RCC 7860 (cell line): ENCODE measurements at places on chromosomes 6 and 20.

GRCh38 chr6:92354270-92354829, 1065.0 kb downstream of the EPHA7 start:
- no peak for DNase-seq

DNA sequence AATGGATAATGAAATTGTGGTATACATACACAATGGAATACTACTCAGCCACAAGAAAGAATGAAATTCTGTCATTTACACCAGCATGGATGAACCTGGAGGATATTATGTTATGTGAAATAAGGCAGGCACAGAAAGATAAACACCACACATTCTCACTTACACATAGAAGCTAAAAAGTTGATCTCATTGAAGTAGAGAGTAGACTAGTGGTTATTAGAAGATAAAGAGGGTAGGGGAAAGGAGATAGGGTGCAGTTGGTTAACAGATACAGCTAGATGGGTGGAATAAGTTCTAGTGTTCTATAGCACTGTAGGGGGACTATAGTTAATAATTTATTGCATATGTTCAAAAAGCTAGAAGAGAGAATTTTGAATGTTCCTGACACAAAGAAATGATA, 25.5 kb upstream of the LTV1 start:
- no peak for DNase-seq

DNA sequence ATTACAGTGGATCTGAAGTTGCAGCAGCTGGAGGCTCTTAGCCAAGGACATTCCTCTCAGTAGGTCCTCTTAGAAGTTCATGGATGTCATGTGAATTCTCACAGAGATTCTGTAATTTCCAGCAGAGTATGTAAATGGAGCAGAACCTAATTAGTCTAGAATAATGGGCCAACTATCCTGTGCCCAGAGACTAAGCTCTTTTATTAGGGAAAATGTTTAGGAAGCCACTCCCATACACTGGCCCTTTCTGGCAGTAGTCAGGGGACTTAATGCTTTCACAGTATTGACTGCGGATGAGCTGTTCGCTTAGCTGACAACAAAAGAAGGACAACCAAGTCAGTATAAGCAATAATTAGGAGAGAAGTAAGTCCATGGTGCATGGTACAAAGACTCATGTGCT, 43.8 kb upstream of the KIF16B start:
- no peak for DNase-seq

- DNase-seq: no peak
Measured at GRCh38 chr20:2002365-2002764, 8.5 kb upstream of the PDYN start.

DNA sequence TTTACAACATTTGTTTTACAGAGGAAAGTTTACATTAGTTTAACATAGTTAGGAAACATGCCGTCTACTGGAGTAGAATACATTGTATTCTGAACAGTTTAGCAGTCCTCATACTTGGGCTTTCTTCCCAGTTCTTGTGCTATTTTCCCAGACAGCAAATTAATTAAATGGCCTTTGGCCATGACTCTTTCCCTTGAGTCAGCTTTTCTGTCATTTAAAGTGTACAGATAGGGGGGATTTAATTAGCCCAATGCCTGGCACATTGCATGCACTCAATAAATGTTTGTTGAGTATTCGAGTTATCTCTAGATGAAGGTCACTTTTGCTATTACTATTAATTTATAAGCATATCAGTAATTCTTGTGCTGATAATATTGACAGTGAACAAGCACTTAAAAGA, 1.6 kb downstream of the TMEM244 start:
- DNase-seq: no peak

DNA sequence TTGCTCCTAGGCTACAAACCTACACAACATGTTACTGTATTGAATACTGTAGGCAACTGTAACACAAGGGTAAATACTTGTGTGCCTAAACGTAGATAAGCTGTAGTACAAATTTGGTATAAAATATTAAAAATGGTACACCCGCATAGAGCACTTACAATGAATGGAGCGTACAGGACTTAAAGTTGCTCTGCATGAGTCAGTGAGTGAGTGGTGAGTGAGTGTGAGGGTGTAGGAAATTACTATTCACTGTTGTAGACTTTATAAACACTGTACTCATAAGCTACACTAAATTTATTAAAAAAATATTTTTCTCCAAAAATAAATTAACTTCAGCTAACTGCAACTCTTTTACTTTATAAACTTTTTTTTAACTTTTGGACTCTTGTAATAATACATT, 391.6 kb downstream of the ADGRB3 start:
- DNase-seq: peak; percentile 14

- no peak for DNase-seq
Measured at GRCh38 chr6:3364391-3364790, 92.5 kb downstream of the SLC22A23 start.

GRCh38 chr20:40050596-40050995, 638.4 kb downstream of the MAFB start:
- no peak for DNase-seq

DNA sequence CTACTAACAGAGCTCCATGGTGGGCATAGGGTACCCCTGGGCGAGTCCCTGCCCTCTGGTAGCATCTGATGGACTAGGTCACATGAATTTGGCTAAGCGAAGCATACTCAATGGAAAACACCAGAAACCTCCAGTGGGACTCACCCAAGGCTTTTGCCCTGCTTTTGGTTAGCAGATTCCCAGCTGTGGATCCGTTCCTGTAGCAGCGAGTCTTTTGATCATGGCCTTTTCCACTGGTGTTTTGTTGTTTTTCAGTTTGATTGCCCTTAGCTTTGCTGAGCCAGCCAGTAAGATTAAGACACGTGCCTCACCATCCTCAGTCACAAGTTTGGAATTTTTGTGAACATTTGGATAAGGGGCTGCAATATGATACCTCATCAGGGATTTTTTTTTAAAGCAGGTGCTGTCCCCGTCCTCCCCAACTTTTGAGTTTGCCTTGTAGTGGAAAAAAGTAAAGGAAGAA, 8.0 kb downstream of the TNFAIP3 start:
- no peak for DNase-seq

- DNase-seq: peak; percentile 53
Measured at GRCh38 chr20:59013959-59014608, 5.1 kb upstream of the TUBB1 start.

DNA sequence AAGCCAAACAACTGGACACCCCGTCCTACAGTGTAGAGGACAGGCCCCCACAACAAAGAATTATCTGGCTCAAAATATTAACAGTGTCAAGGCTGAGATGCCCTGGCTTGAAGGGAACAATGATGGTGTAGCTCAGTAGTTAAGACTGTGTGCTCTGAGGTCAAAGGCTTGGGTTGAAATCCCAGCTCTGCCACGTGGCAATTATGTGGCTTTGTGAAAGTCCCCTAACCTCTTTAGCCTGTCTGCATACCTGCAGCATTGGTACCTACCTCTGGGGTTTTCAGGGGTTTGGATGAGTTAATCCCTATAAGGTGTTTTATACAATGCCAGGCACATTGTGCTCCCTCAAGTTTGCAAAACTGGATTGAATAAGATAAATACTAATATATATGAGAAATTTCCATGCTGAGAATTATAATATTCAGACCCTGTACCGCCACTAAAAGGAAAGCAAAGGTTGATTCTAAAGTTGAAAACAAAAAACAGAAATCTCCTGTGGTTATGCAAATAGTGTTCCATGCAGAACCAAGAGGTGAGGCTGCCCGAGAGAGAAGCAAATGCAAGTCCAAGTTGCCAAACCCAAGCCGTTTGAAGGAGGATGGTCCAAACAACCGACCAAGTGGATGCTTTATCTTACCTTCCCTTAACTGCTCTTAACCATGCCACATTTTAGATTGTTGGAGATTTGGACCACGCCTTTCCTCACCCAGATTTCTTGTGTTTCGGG, 199.8 kb downstream of the NFATC2 start:
- DNase-seq: no peak

- no peak for DNase-seq
Measured at GRCh38 chr6:3371222-3371949, 85.5 kb downstream of the SLC22A23 start.

DNA sequence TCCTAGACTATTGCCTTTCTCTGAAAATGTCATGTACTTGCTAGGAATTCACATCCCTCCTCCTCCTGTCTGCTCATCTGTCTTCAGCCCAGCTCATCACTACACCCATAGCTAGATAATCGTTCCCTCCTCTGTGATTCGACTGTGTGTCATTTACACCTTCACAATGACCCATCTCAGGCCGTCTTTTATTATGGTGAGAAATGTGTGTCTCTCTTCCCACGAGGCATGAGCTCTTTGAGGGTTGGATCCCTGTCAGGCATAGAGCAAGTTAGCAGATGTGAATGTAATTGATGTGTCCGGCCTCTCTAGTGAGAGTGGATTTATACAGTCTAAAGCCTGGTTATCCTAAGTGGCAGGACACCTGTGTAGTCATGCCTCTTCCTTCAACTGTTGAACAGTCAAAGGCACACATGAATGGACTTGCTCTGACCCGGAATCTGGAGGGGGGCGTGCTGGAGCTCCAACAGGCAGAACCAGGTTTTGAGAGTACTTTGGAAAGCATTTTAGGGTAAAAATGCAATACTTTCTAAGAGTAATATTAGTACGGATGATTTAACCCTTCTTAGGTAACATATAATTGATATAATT, 182.1 kb downstream of the UTRN start:
- DNase-seq: no peak

DNA sequence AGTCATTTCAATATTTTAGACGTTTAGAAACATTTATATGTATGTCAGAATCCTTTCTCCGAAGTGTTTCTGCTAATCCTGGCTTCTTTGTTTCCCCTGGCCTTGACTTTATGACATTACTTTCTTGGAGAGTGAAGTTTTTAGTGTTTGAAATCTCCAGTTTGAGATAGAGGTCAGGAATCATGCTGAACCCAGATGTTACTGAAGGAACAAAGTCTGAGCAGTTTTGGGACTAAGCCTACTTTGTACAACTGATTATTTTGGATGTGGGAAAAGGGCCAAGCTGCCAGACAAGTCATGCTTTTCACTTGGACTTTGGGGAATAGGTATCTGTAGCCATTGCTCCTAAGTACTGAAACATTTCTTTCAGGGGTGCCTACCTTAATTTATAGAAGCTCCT, 2.3 kb downstream of the RNF144B start:
- DNase-seq: no peak

GRCh38 chr6:42251911-42252637, 34.4 kb upstream of the MRPS10 start:
- no peak for DNase-seq

GRCh38 chr6:77337392-77337791, 125.9 kb downstream of the HTR1B start:
- DNase-seq: no peak

- no peak for DNase-seq
Measured at GRCh38 chr6:150236114-150236513, 93.3 kb downstream of the PPP1R14C start.

GRCh38 chr6:13575377-13575775, 975 bp downstream of the SIRT5 start:
- no peak for DNase-seq

- DNase-seq: no peak
Measured at GRCh38 chr6:92756912-92757311, 662.4 kb downstream of the EPHA7 start.

DNA sequence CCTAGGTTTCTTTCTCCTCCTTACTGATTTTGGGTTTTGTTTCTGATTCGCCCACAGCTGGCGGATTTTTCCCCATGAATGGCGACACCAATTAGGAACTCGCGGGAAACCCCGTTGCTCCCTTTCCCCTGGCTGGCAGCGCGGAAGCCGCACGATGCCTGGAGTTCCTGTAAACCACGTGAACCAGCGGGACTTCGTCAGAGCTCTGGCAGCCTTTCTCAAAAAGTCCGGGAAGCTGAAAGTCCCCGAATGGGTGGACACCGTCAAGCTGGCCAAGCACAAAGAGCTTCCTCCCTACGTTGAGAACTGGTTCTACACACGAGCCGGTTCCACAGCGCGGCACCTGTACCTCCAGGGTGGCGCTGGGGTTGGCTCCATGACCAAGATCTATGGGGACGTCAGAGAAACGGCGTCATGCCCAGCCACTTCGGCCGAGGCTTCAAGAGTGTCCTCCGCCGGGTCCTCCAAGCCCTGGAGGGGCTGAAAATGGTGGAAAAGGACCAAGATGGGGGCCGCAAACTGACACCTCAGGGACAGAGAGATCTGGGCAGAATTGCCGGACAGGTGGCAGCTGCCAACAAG, 3.2 kb upstream of the SEC23B start:
- DNase-seq: no peak

GRCh38 chr6:110858016-110858415, 16.6 kb upstream of the AMD1 start:
- no peak for DNase-seq

DNA sequence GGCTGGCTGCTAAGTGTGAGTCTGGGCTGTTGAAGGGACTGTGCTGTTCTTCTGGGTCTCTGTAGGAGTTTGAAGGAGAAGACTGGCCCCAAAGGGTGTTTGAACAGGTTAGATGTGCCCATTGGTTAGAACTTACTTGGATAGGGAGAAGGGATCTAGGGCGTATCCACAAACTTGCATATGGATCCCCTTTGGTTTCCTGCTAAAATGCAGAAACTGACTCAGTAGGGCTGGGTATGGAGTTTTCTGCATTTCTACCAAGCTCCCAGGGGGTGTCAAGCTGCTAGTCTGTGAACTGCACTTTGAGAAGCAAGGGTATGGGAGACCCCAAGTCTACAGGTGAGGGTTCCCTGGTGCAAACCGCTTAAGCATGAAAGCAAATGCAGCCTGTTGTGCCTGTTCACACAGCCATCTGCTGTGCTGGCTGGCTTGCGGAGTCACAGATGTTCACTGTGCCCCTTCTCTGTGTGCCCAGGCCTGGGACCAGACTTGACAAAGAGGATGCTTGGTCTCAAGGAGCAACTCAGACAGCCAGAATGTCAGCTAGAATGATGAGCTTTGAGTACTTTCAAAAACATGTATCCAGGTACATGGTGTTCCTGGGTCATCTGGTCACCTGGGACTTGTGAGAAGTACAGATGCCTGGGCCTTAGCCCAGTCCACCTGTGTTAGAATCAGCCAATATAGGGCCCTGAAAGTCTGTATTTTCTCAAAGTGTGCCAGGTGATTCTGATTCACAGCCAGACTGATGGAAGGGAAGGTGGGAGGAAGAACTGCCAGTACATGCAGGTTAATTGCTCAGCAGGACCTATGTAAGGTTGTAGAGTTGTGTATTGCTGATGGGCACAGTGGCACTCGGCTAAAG, 7.4 kb downstream of the PPP1R16B start:
- no peak for DNase-seq

DNA sequence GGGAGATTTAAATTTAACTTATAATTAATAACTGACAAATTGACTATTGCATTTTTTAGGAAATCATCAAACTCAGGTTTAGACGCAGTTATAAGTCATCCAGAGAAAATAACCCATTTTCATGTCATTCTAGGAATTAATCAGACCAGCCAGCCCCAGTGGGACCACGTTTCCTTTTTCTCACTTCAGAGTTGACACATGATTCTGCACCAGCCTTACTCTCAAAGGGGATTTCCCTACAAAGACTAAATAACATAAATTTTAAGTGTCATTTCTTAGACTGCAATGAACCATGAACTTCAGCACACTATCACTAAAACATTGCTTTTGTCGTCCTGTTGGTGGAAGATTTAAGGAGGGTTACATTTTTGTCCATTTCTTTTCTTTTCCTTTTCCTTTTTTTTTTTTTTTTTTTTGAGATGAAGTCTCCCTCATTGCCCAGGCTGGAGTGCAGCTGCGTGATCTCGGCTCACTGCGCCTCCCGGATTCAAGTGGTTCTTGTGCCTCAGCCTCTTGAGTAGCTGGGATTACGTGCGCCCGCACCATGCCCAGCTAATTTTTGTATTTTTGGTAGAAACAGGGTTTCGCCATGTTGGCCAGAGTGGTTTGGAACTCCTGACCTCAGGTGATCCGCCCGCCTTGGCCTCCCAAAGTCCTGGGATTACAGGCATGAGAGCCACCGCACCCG, 3.6 kb downstream of the IPCEF1 start:
- DNase-seq: peak; percentile 31
